Activated T-helper 1 cell treated with anti-CD3 and anti-CD28 coated beads, Interleukin-12 subunit alpha, Interleukin-12 subunit beta, Interleukin-2, Interleukin-4 antibody, amounts not matched to agents 30 ng/mL and 10 ng/mL and 1 ng/mL, durations not matched to agents 14 hours and 24 hours and 36 hours (primary cell): ENCODE measurements at places on chromosomes 16 and 17.

- H3K36me3 ChIP-seq = peaks cover 15% of the 10 kb centered on the region
- no peak for DNase-seq
- H3K4me1 ChIP-seq = peaks cover 72% of the 10 kb centered on the region
- H3K27ac ChIP-seq = peak overlapping the region; percentile 99
- H3K4me3 ChIP-seq = peak overlapping the region; percentile 98
Observed at GRCh38 chr17:48429156-48429555, 858 bp downstream of the SKAP1 start.

DNA sequence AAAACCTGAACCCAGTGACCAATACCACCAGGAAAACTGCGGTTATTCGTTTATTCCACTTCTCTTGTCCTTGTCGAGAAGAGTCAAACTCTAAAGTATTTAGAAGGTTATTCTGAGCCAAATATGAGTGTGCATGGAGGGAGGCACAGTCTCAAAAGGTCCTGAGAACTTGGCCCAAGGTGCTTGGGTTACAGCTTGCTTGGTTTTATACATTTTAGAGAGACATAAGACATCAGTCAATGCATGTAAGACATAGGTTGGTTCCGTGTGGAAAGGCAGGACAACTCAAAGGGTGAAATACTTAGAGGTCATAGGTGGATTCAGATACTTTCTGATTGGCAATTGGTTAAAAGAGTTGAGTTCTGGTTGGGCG, 681 bp upstream of the TRAP1 start:
- peaks cover 33% of the 10 kb centered on the region for H3K4me1 ChIP-seq
- H3K27me3 ChIP-seq = peaks cover 2% of the 10 kb centered on the region
- DNase-seq = no peak
- peak overlapping the region; percentile 86 for H3K27ac ChIP-seq
- peaks cover 15% of the 10 kb centered on the region for H3K36me3 ChIP-seq
- peak overlapping the region; percentile 91 for H3K4me3 ChIP-seq

DNA sequence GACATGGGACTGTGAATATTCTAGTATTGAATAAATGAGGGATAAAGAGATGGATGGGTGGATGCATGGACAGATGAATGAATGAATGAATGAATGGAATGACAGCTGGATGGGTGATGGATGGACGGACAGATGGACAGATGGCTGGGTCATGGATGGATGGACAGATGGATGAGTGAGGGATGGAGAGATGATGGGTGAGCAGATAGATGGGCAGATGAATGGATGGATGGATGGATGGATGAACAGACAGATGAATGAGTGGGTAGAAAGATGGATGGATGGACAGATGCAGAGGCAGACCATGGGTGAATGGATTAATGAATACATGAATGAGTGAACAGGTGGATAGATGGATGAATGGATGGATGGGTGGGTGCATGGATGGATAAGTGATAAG, 96.7 kb downstream of the MYH11 start:
- H3K36me3 ChIP-seq = no peaks in the 10 kb centered on the region
- no peak overlapping the region for H3K4me3 ChIP-seq
- DNase-seq = no peak
- H3K27me3 ChIP-seq = peaks cover 2% of the 10 kb centered on the region
- no peak overlapping the region for H3K27ac ChIP-seq
- no peaks in the 10 kb centered on the region for H3K4me1 ChIP-seq

DNA sequence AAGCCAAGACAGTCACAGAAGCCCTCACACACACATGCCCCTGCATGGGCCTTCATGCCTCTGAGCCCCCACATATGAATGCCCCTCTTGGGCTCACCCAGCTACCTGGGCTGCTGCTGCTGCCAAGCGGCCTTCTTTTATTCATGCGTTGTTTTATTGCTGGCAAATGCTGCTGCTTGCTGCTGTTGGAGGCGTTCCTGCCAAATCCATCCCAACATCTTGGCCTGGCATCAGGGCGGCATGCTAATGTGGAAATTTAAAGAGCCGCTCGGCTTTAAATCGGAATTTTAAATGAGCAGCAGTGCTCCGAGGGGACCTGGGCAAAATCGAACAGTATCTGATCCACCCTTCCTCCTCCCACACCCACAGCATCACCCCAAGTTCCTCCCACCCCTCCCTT, 39.0 kb downstream of the NEUROD2 start:
- peaks cover 2% of the 10 kb centered on the region for H3K27me3 ChIP-seq
- H3K4me1 ChIP-seq = no peaks in the 10 kb centered on the region
- H3K36me3 ChIP-seq = peaks cover 42% of the 10 kb centered on the region
- H3K4me3 ChIP-seq = no peak overlapping the region
- no peak for DNase-seq

GRCh38 chr16:28106467-28107215, 43.1 kb upstream of the GSG1L start:
- H3K27me3 ChIP-seq = no peaks in the 10 kb centered on the region
- no peak for DNase-seq
- no peak overlapping the region for H3K4me3 ChIP-seq
- peaks cover 15% of the 10 kb centered on the region for H3K4me1 ChIP-seq
- H3K36me3 ChIP-seq = peaks cover 67% of the 10 kb centered on the region

- H3K4me1 ChIP-seq = no peaks in the 10 kb centered on the region
- H3K36me3 ChIP-seq = peaks cover 19% of the 10 kb centered on the region
- H3K27me3 ChIP-seq = no peaks in the 10 kb centered on the region
- DNase-seq = no peak
- H3K4me3 ChIP-seq = no peak overlapping the region
Observed at GRCh38 chr16:3413730-3414379, 12.8 kb downstream of the ZNF174 start.

DNA sequence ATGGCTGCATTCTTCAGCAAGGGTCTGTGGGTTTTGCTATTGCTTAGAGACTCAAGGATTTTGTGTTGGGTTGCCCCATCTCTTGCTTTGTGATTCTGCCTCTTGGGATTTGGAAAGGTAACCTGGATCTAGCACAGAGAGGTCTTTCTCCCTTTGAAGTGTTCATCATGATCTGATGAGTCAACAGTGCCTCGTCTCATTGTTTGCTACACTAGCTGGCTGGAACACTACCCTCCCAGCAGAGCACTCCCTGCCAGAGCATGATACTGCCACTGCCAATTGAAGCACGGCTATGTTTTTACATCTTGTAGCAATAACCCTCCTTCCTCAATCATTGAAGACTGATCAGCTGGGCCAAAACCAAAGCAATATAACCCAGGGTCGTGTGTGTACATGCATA, 361.0 kb downstream of the CDH13 start:
- H3K36me3 ChIP-seq = no peaks in the 10 kb centered on the region
- no peak for DNase-seq
- H3K27me3 ChIP-seq = peaks cover 5% of the 10 kb centered on the region
- no peak overlapping the region for H3K27ac ChIP-seq

GRCh38 chr17:72092710-72093322, 28.0 kb upstream of the SOX9 start:
- no peaks in the 10 kb centered on the region for H3K36me3 ChIP-seq
- H3K27me3 ChIP-seq = peaks cover 1% of the 10 kb centered on the region
- no peak overlapping the region for H3K4me3 ChIP-seq
- H3K4me1 ChIP-seq = no peaks in the 10 kb centered on the region
- no peak for DNase-seq

DNA sequence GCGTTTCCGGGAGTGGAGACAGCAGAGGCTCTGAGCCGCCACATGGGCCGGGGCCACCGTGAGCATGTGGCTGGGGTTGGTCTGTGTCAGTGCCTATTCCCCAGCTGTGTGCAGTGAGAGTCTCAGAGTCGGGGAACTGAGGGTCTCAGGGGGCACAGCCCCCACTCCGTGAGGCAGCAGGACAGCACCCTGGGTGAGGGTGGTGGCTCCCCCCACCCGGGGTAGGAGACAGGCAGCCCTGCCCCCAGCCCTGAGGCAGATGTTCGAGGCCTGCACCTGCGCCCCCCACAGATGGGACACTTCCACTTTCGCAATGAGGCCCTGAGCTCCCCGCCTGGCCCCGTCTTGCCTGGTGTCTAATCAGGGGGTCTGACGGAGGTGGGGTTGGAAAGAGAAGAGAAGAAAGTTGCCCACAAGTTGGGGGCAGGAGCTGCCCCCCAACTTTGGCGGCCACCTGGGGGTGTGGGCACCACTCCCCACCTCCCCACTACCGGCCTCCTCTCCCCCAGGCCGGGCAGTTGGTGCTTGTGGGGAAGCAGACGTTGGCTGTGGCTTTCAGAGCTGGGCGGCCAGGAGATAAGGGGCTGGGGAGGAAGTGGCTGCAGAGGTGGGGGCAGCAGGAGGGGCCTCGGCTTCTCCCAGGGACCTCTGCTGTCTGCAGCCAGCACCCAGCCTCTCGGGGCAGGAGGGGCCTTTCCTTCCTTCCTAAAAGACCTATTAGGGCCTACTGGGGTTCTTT, 1.8 kb upstream of the CBFA2T3 start:
- no peak overlapping the region for H3K4me3 ChIP-seq
- H3K27me3 ChIP-seq = peaks cover 12% of the 10 kb centered on the region
- no peak for DNase-seq
- no peak overlapping the region for H3K27ac ChIP-seq
- no peaks in the 10 kb centered on the region for H3K36me3 ChIP-seq
- H3K4me1 ChIP-seq = no peaks in the 10 kb centered on the region

GRCh38 chr17:45997624-45998023, 1.4 kb upstream of the STH start:
- H3K27ac ChIP-seq = no peak overlapping the region
- no peaks in the 10 kb centered on the region for H3K36me3 ChIP-seq
- H3K27me3 ChIP-seq = peaks cover 6% of the 10 kb centered on the region
- no peak overlapping the region for H3K4me3 ChIP-seq

GRCh38 chr16:25395528-25395927, 137.9 kb upstream of the ZKSCAN2 start:
- H3K4me1 ChIP-seq = no peaks in the 10 kb centered on the region
- H3K4me3 ChIP-seq = no peak overlapping the region
- no peaks in the 10 kb centered on the region for H3K36me3 ChIP-seq
- no peak for DNase-seq
- no peak overlapping the region for H3K27ac ChIP-seq

DNA sequence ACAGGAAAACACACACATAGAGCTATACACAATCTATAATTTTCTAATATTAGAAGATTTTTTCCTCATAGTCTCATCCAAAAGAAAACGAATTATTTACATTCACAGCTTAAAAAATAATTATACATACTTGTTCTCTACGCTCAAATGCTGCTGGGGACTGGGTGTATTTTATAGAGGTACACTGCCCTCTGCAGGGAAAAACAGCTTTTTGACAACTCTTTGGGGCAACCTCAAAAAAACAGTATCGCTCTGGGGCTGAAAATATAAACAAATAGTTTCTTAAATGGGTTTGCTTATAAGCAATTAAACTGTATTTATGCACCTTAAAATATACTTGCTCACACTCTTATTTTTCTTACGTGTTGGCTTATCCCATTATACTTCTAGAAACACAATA, 261.8 kb upstream of the PSMD7 start:
- H3K27ac ChIP-seq = no peak overlapping the region
- H3K4me3 ChIP-seq = no peak overlapping the region
- H3K36me3 ChIP-seq = no peaks in the 10 kb centered on the region
- peaks cover 10% of the 10 kb centered on the region for H3K27me3 ChIP-seq
